CD4-positive, alpha-beta T cell treated with Interleukin-17A for 1 hour (primary cell): ENCODE measurements at places on chromosomes 11 and 22.

DNA sequence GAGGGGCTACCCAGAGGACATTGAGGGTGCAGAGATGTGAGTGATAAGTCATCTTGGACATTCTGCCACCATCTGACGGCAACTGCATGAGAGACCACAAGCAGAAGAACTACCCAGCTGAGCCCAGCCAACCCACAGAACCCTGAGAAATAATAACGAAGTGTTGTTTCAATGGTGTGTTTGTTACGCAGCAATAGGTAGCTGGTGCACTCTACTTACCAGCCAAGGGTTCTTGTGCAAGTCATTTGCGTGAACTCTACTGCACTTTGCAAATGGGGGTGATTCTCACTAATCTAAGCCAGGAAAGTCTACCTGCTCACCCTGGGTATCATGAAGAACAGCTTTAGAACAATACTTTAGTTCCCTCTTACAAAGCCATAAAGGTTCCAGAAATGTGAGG is 15.8 kb upstream of the CELSR1 start:
- no peak for DNase-seq

- DNase-seq, result no peak
Observed at GRCh38 chr11:57781529-57781943, 19.9 kb downstream of the CTNND1 start.

GRCh38 chr22:36197065-36197440 is 4.6 kb downstream of the APOL4 start:
- DNase-seq, result no peak

DNA sequence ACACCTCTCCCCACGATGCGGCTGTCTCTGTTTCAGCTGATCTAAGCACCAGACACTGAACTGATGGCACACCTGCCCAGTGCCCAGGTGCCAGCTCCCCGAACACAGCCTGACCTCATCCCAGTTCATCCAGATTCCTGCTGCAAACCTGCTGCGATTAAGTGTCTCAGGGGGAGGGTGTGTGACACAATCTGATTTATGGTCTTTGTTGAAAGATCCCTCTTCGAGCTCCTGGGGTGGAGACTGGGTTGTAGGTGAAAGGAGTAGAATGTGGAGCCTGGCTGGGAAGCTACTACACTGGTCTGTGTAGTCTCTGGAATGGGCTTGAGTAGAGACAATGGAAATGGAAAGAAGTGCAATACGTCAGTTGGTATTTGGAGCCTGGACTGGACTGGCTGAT is 390.3 kb downstream of the SHANK2 start:
- DNase-seq, result no peak

DNA sequence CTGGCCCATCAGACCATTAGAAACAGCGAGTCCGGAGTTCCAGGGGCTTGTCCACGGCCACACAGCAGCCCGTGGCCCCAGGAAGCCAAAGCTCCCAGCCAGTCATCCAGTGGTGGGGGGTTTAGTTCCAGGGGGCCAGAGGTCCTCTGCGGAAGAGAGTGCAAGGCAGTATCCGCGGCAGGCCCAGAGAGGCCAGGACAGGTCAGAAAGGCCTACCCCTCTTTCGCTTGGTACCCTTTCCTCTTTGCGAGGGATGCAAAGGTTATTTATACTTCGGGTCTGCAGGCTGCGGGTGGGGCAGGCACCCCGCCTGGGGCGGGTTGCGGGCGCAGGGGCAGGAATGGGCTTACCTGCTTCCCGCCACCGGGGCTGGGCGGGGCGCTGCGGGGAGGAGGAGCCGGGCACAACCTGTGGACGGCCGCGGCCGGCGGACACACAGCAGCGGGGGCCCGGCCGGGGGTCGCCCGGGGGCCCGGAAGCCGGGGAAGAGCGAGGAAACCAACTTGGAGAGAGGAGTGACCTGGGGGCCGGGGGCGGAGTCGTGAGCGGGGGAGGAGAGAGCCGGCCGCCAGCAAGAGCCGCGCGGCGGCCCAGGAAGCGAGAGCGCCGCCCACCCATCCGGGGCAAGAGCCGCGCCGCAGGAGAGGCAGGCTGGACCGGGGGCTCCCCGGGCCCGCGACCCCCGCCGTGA is at the start of gene SH3BP1:
SH3BP1 (plus strand) TSS at position 600 of the 691 bp plus-strand sequence. CDS start 119 bp downstream, outside the sequence.
- DNase-seq, result peak; percentile 66

DNA sequence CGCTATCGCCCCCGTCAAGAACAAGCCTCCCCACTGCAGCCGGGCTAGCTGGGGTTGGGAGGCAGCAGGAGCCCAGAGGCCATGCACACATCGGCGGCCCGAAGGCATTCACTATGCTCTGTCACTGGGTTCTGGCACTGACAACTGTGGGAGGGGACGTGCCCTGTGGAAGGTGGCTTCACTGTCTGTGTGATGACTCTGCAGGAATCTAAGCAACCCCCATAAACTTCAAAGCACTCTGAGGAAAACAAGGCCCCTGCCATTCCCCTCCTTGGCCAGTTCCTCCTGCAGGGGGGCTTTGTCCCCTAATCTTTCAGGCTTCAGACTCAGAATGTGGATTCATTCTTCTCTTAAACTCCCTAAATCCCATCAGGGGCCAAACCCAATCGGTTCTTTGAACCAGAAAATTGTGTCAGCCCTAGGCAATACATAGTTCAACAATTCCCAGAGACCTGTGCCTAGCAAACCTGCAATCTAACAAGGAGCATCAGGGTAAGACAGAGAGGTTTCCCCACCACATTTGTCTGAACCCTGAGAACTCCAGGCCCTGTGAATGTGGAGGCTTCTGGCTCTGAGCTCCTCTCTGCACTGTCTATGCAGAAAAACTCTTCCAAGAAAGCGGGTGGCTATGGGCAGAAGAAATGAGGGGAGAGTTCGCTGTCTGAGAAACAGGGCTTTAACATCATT is 1477.2 kb downstream of the TBC1D22A start:
- DNase-seq, result no peak

DNA sequence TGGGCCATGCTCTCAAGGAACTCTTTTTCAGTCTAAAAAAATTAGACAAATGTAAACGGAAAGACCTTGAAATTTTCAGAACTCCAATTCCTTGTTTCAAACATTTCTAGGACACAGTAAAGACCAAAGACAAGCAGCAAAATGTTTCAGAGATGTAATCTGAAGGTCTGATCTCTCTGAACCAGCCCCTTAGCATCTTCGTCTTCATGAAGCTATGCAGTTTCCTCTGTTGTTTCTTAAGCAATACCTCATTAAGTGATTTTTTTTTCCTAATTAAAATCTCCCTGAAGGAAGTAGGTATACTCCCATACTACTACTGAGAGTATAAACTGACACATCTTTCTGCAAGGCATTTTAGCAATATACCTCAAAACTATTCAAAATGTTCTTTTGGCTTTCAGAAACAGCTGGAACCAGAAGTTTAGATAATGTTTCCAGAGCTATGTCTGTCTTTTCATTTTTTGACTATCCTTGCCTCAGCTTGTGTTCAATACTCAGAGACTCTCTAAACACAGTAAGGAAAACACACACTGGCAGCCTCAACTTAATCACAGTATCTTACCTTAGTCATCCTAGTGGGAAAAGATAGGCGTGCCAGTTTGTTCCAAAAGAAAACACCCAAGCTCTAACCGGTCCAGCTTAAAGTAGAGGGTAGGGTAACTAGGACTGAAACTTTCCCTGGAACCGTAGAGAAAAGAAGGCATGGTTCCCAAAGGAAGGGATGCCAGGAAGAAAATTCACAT is 25.1 kb downstream of the SBF2 start:
- DNase-seq, result no peak

GRCh38 chr22:33771136-33771535 is 149.1 kb downstream of the LARGE1 start:
- DNase-seq, result no peak

- DNase-seq, result no peak
Observed at GRCh38 chr11:118245936-118246562, 6.1 kb downstream of the MPZL3 start.

GRCh38 chr22:23609983-23610781 is 21.9 kb downstream of the DRICH1 start:
- no peak for DNase-seq

GRCh38 chr11:117823946-117824420 is 561 bp downstream of the FXYD2 start:
- DNase-seq, result no peak

DNA sequence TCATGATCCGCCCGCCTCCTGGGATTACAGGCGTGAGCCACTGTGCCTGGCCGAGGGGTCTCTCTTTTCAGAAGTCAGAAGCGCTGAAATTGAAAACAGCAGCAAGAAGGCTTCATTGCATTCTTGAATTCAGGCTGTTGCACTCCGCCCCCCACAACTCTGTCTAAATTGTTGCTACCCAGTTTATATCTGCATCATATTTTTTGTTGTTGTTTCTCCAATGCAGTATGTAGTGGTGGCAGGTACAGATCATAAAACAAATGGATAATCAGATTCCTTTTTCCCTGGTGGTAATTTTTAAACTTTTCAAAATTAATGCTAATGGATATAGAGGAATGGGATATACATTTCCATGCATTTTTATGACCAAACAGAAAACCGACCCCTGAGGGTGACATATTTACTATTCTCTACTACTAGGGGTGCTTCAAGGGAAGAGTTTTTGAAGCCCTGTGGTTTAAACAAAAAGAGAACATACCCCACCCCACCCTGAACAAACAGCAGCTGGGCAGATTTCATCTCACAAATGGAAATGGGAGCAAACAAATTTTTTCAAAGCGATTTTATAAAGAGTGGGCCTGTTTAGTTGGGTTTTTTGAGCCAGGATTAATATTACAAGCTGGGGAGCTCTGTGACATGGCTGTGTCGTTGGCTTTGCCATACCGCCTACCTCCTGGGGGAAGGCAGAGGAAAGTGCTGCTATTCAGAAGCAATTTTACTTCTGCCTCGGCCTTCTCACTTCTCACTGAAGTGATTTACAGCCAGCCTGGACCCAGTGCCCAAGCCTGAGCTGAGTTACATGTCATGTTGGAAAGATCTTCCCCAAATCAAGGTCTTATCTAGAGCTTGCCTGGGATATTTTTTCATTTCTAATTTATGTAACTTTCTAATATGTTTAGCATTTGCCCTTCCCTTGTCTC is 16.0 kb upstream of the TMA7B start:
- DNase-seq, result no peak

- DNase-seq, result no peak
Observed at GRCh38 chr11:16946477-16947282, 67.5 kb downstream of the PLEKHA7 start.

DNA sequence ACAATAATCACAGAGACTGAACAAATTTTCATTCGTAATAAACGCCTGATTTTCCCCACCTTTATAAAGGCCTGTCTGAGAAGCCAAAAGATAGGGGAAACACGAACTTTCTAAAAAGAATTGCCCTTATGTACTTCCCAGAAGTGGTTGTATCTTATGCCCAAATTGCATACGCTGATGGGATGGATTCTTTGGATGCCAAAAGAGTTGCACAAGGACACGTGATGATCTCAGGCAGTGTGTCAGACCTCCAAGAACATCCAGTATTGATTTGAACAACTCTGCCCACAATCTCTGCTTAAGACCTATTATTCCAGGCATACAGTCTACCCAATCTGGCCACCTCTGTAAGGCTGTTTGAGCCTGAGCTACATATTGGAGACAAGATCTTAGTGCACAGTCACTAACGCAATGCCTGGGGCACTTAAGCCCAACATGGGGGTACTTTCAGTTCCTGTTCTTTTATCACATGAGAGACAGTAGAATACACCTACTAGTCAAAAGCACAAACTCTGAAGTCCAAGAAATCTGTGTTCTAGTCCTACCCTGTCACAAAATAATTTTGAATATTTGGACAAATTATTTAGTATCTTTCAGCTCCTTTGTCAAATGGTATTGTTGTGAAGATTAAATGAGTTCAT is 38.9 kb downstream of the OR10A6 start:
- no peak for DNase-seq

GRCh38 chr11:36463781-36464180 is 46.3 kb downstream of the TRAF6 start:
- DNase-seq, result no peak

DNA sequence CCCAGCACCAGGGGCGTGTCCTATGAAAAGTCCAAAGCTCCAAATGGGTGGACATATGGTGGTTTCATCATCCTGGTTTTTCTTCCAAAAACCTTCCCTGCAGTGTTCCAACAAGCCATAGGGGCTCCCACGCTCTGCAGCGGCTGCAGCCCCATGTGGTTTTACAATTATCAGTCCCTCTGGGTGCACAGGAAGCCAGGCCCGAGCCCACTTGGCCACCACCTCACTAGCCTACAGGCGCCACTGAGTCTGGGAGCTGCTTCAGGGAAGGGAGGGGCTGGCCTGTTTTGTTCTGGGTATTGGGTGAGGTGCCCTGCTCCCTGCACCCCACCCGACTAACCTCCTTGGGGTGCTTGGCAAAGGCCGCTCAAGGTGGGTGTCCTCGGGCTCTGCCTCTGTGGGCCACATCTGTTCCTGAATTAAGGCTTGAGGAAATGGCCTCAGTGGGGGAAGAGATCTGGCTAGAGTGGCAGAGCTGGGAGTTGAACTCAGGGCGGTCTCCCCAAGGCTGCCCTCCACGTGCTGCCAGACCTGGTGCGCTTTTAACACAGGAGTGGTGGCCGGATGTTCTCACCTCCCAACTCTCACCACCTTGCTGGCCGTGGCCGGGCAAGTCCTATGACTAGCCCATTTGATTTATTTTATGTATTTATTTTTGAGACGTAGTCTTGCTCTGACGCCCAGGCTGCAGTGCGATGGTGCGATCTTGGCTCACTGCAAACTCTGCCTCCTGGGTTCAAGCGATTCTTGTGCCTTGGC is 5.3 kb upstream of the CDC42BPG start:
- DNase-seq, result no peak

DNA sequence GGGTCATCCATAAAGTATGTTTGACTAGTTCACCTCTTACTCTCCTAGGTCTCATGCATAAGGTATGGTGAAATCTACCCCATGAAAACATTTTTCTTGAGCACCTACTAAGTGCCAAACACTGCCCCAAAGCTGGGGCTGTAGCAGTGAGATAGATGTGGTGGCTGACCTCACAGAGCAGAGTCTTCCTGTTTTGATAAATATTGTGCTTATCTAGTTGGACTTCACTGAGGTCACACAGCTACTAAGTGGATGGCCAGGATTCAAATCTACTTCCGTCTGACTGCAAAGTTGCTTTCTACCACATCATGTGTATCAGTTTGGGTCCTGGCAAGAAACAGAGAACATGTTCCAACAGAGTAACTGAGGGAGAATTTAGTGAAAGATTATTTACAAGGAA is 6.4 kb upstream of the HTATIP2 start:
- no peak for DNase-seq

GRCh38 chr11:109818290-109818689 is 274.9 kb upstream of the ZC3H12C start:
- no peak for DNase-seq

GRCh38 chr11:80054582-80055165 is 613.8 kb upstream of the TENM4 start:
- DNase-seq, result no peak

- DNase-seq, result no peak
Observed at GRCh38 chr11:15671216-15671615, 556.5 kb downstream of the INSC start.
